T-helper 17 cell (primary cell): ENCODE measurements at places on chromosomes 2 and 18. TPM values are rescaled to one million over a fixed set of nuclear protein-coding genes. Genes with fewer than 3 reads are reported as not detected.

The IL36A gene
- not detected for total RNA-seq

The TET3 gene
- 20.3 TPM for total RNA-seq

The KCNIP3 gene
- total RNA-seq = not detected

GRCh38 chr2:27852691-27853090 lies 37.5 kb downstream of the RBKS start:
- DNase-seq = no peak

DNA sequence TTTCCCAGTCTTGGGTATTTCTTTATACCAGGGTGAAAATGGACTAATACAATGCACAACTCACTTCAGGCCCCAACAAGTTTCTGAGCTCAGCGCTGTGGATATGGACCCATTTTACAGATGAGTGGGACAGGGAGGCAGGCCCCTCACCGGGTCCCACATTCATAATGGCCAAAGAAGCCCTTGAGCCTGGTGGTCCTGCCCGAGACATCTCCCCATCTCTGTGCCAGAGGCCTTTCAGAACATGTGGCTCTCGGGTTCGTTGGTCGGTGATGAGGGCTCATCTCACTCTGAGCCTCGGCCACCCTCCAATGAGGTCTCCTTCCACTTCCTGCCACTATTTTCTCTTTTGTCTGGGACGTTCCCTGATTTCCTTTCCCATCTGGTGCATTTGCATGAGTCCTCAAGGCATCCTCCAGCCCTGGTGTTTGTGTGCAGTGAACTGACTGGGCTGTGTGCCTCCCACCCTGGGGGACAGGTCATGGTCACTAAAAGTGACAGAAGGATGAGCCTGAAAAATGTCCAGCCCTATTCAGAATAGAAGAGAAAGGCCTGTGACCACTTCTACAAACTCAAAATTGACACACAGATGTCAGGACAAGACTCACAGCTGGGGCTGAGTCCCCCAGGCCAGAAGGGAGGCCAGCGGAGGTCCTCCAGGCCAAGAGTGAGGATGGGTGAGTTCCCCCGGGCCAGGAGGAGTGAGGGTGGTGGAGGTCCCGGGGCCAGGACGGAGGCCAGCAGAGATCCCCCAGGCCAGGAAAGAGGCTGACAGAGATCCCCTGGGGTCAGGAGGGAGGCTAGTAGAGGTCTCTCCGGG lies 134.5 kb downstream of the PTGR3 start:
- DNase-seq = no peak

GRCh38 chr2:127392828-127393578 lies 5.2 kb upstream of the MAP3K2 start:
- DNase-seq = no peak
